ENCODE measurements at places on chromosomes 7 and 10.

- no peak for DNase-seq
These were observed 5.3 kb downstream of the CALCR start for GRCh38 chr7:93569189-93569588.

GRCh38 chr7:73860859-73861258 lies at the start of gene TMEM270:
Gene TMEM270, plus strand, starts transcription at chr7:73861159. Its CDS starts 36 bp downstream, at chr7:73861195.
- DNase-seq, result no peak

- peak; percentile 32 for DNase-seq
These were observed 125.8 kb upstream of the PCBD1 start for GRCh38 chr10:71014021-71014805.

DNA sequence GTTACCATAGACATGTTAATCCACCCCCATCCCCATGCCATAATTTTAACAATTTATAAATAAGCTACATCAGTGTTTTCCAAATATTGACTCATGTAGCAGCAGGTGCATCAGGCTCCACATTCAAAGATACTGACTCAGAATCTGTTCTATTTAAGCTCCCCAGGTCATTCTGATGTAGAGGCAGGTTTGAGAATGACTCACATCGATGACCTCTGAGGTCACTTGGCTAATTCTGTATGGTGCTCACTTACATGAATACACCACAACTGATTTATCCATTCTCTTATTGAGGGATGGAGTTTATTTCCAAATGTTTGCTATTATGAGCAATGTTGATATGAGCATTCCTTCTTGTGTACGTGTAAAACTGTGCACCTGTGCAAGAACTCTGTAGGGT lies 1159.0 kb downstream of the TYW1 start:
- no peak for DNase-seq

DNA sequence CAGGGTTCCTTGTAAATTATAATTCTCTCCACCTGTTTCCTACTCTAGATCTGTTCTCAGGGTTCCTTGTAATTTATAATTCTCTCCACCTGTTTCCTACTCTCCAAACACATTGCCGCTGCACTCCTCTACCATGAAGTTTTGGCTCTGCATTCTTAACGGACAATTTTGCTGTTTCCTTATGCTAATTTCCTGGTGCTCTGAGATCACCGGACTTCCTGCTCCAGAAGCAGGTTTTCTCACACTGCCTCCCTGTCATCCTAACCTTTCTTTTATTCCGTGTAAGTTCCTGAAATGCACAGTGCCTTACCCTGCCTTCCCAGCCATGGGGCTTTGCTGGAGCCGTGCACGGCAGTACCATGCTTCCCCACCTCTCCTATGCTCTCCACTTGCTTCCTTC lies 256.8 kb downstream of the PLXNA4 start:
- no peak for DNase-seq

DNA sequence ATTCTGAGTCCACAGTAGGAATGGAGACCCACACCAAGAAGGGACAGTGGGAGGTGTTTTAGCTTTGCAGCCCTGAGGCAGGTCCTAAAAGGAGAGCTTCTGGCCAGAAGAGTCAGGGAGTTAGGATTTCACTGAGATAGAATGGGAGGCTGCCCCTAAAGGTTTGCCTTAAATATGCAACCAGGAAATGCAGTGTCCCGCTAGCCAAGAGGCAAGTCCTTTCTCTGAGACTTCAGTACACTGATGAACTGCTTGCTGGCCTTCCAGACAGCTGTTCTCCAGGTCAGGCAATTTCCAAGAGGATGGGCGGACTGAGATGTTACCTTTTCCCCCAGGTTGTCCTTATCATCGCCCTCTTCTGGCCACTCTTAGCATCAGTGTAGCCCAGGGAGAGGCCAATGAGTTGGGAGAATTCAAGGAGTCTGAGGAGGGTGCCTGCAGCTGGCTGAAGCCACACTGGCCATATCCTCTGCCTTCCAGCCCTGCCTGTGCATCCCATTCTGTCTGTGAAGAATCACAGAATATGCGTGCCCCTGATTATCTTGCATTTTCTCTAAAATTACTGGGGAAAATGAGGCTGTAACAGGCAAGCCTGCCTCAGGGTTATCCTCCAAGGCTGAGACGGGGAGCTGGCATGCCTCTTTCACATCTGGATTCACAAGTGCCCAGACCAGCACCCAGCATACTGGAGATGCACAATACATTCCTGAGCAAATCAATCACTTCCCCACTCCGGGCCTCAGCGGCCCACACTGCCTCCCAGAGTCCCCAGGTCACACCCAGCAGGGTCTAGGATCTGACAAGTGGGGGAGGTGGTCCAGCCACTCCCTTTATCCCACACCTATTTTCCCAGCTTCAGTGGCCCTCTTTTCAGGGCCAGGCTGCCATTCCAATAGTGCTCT lies 2.4 kb downstream of the TLL2 start:
- peak; percentile 31 for DNase-seq

DNA sequence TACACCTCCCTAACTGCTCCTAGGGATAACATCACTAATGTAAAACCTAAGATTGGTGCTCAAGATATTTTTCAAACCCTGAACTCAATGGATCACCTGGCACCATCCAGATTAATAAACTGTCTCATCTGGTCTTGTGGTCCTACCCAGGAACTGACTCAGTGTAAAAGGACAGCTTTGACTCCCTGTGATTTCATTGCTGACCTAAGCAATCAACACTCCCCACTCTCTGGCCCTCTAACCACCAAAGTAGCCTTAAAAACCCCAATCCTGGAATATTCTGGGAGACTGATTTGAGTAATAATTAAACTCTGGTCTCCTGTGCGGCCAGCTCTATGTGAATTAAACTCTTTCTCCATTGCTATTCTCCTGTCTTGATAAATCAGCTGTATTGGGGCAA lies 6.2 kb upstream of the USP54 start:
- no peak for DNase-seq

- no peak for DNase-seq
These were observed 128.1 kb downstream of the VIPR2 start for GRCh38 chr7:159016591-159016990.

All from NCI-H524 (cell line).